Left hindlimb (tissue), 1 donor: ENCODE measurements at places on chromosomes 7 and 10.

DNA sequence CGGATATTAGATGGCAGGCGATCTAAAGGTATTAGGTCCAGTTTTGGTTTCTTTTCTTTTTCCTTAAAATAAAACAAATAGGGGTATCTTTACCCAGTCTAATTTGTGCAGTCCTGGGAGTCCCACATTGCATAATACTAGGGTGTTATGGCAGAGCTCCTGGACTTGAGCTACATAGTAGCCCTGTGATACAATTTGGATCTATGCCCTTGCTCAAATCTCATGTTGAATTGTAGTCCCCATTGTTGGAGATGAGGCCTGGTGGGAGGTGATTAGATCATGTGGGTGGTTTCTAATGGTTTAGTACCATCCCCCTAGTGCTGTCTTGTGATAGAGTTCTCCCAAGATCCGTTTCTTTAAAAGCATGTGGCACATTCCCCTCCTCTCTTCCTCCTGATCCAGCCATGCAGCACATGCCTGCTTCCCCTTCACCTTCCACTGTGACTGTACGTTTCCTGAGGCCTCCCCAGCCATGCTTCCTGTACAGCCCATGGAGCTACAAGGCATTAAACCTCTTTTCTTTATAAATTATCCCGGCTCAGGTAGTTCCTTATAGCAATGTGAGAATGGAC lies 141.9 kb downstream of the RPS24 start:
- DNase-seq, result no peak

DNA sequence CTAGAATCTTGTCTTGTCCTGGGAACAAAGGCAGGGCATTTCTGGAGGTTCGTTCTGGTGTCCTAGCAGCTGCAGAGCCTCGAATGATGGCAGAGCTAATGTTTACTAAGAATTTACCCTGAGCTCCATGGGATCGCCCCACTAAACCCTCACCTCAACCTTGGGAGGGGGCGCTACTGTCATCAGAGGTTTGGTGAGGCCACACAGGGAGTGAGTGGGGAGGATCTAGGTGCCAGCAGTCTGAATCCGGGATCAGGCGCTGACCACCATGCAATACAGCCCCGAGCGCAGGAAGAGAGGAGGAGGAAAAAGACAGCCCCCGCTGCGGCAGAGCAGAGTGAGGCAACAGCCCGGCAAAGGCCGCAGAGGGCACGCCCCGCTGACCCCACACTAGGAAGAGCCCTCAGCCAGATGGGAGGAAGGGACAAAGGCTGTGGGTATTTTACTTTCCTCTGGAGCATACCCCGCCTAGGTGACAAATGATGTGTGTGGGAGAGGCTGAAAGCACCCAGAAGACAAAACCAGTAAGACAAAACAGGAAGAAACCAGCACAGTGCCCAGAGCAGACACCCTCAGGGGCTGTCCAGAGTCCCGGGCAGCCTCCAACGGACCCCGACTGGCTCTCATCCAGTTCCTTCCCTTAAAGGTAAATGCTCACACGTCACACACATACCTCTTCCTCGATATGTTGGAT lies 103.5 kb downstream of the FAM53B start:
- no peak for DNase-seq

DNA sequence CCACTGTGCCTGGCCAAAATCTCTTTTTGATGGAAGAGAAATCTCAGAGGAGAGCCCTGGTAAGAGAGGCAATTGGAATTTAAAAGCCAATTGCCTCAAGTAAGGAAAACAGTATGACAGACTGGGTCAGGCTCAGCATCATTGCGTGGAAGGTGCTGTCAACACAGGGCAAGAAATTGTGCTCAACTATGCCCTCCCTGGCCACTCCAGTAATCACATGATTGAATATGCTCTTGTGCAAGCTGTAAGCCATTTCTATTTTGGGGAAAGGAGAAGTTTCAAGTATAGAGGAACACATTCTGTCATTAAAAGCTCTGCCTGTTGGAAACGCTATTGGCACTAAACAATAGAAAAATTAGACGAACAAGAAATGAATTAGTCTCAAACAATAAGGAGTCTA lies 1127.7 kb downstream of the REEP3 start:
- DNase-seq, result no peak

- DNase-seq, result peak; percentile 46
These were observed 911 bp upstream of the HNRNPH3 start for GRCh38 chr10:68330852-68331454.

- DNase-seq, result no peak
These were observed 175.6 kb downstream of the FAM107B start for GRCh38 chr10:14598809-14599764.

GRCh38 chr10:132516771-132517725 lies 20.5 kb upstream of the INPP5A start:
- peak; percentile 95 for DNase-seq

- DNase-seq, result no peak
These were observed 58.4 kb downstream of the MGMT start for GRCh38 chr10:129525401-129525801.

DNA sequence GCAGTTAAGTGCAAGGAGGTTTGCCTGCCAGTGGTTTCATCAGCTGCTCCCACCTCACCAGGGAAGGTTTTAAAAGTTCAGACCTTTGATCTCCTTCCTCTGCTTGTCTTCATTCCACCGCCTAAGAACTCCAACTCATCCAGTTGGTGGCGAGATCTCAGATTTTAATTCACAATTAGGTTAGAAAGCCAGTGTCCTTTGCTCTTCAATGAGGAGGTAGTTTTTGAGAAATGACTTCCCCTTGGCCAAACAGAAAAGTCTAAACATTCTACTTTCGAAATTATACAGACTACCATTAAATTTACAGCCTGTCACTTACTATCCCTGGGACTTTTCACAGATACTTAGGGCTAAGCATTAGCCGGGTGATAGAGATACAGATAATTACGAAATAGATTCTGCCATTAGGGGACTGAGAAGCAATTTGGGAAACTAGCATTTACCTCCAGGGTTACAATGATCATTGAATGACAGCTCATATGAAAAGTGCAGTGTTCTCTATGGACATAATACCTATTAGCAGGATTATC lies 513.4 kb upstream of the GHITM start:
- no peak for DNase-seq
